Fibroblast of lung (primary cell): ENCODE measurements at places on chromosomes 5 and 9.

- DNase-seq = peak; percentile 84
Observed at GRCh38 chr9:34430843-34431437, 27.4 kb downstream of the FAM219A start.

- peak; percentile 80 for DNase-seq
Observed at GRCh38 chr5:36200513-36200912, 41.2 kb downstream of the NADK2 start.

DNA sequence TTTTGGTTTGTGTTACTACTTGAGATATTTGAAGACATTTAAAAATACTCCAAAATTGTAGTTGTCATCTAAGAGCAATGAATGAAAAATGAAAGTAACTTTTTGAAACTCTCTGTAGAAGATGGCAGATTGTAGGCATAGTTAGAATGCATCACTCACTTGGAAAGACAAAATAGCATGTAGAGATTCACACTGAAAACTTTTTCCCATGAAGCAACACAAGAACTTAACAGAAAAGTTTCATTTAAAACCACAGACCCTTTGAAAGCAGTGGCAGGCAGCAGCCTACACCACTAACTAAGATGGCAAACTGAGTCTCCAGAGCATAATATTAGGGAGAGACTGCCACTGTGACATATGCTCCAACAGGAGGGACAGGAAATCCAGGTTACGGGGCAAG is 18.9 kb upstream of the FAM174A start:
- DNase-seq = no peak

DNA sequence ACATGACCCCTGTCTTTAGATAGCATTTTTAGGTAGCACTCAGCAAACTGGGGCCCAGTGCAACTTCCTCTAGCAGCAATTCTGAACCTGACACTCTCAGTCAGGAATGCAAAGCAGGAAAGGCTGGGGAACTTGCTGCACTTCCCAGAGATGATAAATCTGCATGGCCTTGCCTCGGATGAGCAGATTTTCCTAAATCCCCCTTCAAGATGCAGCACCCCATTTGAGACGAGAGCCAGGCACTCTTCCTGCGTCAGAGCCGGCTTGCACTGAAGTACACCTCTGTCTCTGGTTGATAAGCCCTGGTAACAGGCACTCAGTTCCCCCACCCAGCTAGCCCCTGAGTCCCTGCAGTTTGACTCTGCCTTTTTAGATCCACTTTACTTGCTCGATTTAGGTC is 296.7 kb upstream of the PANK3 start:
- peak; percentile 19 for DNase-seq

- no peak for DNase-seq
Observed at GRCh38 chr9:95077766-95078370, 239.6 kb downstream of the FANCC start.

DNA sequence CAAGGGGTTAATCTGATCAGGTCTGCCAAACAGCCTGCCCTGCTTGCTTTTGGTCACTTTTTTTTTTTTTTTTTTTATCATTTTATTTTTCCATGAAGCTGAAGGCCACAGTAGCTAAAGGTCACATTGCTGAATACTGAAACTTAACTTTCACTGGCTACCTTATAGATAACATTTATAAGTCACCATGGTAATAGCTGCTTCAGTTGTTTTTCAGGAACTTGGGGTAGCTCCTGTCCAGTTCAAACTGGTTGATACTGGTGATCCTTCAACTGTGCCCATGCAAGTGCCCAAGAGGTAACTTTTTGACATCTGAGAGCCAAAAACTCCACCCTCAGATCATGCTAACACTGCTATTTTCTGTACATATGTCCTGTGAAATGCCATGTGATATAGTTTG is 68.3 kb upstream of the RGS7BP start:
- DNase-seq = peak; percentile 12

GRCh38 chr5:161098516-161098915 is 246.5 kb upstream of the ATP10B start:
- DNase-seq = no peak

DNA sequence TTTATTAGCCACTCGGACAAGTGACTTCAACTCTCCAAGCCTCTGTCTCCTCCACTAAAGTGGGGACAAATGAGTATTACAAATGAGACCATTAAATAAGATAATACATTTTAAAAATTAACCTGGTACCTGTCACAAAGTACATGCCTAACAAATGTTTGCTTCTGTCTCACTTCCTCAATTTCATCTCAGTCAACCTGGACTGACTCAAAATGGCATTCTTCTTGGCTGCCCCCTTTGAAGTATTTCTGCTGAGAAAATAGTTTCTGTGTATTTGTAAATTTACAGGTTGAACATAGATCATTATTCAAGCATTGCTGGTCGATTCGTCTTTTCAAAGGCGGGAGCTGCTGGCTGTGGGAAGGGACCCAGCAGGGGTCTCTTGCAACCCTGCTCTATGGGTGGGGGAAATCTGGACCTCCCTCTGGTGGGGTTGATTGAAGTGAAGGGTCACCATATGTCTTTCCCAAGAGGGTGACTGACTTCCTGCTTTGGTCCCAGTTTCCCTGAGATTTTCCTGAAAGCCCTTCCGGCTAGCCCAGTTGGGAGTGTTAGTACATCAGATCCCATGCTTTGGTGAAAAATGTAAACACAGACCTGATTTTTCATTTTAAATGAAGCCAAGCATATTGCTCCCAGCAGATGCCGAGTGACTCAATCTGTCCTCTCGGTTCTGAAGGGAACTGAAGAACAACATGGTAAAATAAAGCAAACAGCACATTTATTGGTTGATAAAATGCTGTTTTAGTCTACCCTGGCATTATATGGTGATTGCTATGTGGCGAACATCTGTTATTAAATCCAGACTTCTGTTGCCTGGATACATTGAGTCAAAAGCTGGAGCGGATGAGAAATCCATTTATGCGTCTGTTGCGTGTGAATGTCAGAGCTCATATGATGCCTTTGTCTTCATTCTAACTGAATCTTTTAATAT is 73.0 kb downstream of the KCNIP1 start:
- no peak for DNase-seq

GRCh38 chr9:71692337-71692736 is 76.0 kb downstream of the CEMIP2 start:
- DNase-seq = peak; percentile 21

DNA sequence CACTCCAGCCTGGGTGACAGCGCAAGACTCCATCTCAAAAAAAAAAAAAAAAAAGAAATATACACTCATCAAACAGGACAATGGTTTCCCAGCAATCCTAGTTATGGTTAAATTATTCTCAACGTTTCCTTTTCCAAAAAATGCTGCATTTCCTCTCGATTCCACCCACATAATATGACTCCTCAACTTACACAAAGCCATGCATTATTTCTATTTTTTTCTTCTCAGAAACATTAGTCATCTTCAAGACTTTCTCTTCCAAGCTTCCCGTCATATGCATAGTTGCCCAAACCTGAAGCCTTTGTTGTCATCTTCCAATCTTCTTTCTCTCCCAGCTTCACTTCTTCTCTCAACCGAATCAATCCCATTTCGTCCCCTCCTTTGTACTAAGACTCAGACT is 61.4 kb upstream of the RANBP6 start:
- peak; percentile 62 for DNase-seq

GRCh38 chr5:54581831-54582548 is 64.4 kb downstream of the SNX18 start:
- DNase-seq = peak; percentile 86

DNA sequence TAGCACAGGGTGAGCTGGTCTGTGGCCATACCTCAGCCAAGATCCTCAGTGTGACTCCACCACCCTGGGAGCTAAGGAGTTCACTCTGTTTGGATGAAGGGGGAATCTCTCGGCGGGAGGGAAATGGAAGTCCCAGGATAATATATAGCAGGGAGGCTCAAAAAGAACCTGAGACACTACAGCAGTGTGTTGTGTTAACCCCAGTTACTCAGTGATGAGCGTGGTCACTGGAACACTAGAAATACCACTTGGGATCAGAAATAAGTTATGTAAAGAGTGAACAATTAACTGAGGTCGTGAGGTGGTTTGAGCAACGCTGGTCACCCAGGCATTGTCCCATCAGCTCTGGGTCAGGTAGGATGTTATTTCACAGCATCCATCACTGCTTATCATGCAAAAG is 59.3 kb upstream of the ADAMTS16 start:
- no peak for DNase-seq

- DNase-seq = peak; percentile 61
Observed at GRCh38 chr5:172714491-172715420, 56.2 kb downstream of the DUSP1 start.

GRCh38 chr9:134033516-134034214 is 8.4 kb downstream of the BRD3OS start:
- no peak for DNase-seq

DNA sequence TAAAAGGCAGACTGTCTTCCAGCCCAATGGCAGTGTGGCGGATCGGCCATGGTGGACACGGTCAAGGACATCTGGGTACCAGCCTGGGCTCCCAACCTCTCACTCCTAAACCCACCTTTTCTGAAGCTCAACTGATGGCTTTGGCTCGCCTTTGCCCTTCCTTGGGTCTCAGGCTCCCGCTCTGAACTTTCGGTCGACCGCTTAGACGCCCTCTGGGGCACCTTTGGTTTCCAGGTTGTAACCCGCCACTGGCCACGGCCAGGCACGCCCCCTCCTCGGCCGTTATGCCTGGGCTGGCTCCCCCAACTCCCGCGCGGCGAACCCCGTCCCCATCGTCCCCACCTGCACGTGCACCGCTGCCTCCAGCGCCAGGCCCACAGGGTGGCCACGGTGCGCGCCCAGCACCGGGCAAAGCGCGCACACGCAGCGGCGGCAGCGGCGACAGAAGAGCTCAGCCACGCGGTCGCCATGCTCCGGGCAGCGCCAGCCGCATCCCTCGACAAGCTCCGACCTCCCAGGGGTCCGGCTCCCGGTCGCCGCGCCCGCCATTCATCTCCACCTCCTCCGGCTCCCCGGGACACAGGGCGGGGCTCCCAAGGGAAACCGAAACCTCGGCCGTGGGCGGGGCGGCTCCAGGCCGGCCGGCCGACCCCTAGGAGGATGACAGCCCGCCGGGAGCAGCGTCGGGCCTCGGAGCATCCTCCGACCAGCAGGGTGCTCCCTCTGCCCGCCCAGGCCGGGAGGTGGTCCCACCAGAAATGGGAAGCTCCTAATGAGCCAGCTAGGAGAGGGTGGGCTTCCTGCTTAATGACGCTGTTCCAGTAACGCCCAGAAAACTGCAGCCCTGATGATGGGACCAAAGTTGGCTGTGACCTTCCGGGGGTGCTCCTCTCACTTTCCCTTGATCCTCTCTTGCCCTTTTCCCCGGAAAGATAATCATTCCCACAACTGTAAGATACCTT is at the start of gene TRIM14:
TSS of gene TRIM14 (minus strand) at position 583 of the 962 bp plus-strand sequence. CDS start at position 549, 34 bp downstream.
- DNase-seq = peak; percentile 72

GRCh38 chr5:10567121-10567591 is 3.3 kb downstream of the ANKRD33B start:
- DNase-seq = peak; percentile 47

GRCh38 chr9:92983984-92984589 is 36.8 kb downstream of the FGD3 start:
- DNase-seq = no peak

- no peak for DNase-seq
Observed at GRCh38 chr5:92064993-92065392, 681.9 kb upstream of the ARRDC3 start.

DNA sequence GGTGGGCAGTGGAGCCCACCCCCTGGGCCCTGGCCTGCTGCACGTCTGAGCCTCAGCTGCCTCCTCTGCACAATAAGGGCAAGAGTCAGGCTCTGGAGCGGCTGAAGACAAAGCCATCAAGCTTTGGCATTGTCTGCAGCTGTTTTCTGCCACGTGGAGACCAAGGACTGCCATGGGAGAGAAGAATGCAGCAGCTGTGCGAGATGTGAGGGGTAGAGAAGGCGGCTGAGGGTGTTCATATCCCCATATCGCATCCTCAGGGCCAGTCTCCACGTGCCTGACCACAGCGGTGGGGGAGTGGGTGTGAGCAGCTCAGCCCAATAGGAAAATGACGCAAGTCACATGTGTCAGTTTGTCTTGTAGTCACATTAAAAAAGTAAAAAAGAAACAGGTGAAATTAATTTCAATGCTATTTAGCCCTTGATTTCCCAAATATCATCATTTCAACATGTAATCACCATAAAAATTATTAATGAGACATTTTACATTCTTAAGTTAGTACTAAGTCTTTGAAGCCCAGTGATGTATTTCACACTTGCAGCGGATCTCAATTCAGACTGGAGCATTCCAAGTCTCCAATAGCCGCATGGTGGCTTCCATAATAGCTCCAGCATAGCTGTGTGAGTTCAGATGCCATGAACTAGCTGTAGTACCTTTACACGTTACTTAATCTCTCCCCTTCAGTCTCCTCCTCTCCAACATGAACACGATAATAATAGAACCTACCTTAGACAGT is 6.6 kb downstream of the C1QTNF2 start:
- no peak for DNase-seq

DNA sequence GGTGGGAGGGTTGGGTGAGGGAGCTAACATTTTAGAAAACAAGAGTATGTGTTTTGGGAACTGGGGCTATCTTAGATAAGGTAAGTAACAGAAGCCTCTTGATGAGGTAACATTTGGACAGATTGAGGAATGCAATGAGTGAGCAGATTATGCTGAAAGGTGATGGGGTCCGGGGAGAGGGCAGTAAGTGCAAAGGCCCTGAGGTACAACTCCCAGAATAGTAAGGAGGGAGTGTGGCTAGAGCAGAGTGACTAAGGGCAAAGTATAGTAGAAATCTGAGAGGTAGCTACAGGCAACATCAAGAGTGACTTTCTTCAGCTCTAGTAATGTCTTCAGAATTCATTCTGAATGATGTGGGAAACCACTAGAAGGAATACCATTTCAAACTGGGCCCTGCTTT is 38.9 kb upstream of the FBXL17 start:
- DNase-seq = no peak

DNA sequence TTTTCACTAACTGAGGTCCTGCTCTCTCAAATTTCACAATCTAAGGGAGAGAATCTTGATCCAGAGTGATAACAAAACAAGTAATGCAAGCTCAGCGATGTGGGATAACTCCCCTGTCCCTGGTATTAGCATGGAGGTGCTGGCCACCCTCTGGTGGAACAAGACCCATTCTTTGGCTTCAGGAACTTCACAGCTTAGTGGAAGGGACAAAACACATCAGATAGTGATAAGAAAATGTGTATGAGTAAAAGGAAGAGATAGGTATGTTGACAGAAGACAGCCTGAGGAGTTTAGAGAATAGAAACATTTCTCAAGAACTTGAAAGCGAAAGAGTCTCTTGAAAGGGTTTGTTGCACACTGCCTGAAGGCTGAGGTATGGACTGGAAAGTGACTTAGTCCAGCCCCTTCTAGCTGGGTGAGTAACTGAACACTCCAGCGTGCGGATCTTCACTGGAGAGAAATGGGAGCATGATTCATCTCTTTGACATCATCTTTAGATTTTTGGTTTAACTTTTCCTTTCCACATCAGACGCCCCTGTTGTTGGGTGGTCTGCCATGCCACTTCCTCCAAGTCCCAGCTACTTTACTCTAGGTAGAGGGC is 25.4 kb upstream of the ZSWIM6 start:
- DNase-seq = peak; percentile 76

DNA sequence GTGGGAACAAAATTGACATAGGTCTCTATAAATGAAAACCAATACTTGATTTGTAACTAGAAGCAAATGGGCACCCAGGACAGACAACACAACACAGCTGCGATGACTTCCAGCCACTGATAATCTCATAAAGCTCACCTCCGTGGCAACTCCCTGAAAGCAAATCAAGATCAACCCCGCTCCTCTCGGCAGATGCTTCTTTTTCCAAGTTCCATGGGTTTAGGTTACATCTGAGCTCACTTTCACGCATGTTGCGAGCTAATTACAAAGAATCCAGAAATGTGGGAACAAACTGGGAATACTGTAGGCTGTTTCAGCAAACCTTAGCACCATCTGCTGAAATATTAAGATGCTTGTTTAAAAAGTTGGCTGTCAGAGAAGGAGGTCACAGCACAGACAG is 153.9 kb downstream of the ELAVL2 start:
- DNase-seq = no peak

GRCh38 chr9:111731928-111732327 is 62.8 kb downstream of the SHOC1 start:
- DNase-seq = peak; percentile 78
